ENCODE measurements at places on chromosomes 5 and 9. TPM values are rescaled to one million over a fixed set of nuclear protein-coding genes. Genes with fewer than 3 reads are reported as not detected.

ANKRD18A gene
- 5.9 TPM for total RNA-seq

C9orf153 gene
- not detected for total RNA-seq

PTGS1 gene
- 0.06 TPM for total RNA-seq

ENDOG gene
- 26.3 TPM for total RNA-seq

COL15A1 gene
- total RNA-seq: not detected

CCNO gene
- total RNA-seq: 0.07 TPM

OR13C8 gene
- total RNA-seq: not detected

CATSPER3 gene
- total RNA-seq: 0.33 TPM
